GM10248 (cell line): ENCODE measurements at places on chromosomes 7 and 10.

DNA sequence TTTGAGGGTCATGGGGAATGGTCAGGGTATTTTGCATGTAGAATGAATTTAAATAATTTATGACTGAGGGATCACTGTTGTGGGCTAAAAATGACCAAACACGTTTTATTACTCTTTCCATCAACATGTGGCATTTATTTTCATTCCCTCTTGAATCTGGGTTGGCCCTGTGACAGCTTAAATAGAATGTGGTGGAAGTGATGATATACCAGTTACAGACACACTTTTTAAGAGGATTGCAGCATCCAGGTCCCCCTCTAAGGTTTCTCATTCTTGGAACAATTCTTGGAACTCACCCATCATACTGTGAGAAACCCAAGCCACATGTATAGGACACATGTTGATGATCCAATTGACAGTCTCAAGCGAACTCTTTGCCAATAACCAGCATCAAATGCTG, 272.4 kb downstream of the ETV1 start:
- DNase-seq: no peak

DNA sequence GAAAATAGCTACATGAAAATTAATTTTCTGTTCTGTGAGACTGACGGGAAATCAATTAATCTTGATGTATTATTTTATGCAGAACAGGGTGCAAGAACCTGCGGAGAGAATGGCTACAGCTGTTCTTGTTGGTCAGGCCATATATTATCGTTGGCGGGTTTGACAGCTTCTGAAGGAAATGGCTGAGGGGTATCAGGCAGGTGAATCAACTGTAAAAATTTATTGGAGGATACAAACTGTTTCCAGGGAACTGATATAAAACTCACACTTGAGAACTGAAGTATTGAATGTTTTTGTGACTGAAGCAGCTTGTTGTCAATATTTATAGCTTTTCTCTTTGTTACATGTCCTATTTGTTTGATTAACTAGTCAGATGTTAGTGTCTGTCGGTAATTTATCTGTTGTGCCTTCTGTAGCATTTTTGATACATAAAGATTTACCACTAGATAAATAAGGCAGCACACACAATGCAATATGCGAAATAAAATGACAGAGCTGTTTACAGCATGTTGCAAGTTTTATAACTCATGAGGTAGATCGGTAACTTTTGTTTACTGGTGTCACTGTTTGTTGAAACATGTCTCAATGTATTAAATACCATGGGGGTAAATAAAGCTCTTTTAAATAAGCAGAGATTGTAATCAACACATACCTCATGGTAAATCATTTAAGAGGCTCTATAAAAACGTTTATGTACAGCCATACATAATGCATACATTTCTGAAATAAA, 308.2 kb downstream of the LRMDA start:
- DNase-seq: no peak

DNA sequence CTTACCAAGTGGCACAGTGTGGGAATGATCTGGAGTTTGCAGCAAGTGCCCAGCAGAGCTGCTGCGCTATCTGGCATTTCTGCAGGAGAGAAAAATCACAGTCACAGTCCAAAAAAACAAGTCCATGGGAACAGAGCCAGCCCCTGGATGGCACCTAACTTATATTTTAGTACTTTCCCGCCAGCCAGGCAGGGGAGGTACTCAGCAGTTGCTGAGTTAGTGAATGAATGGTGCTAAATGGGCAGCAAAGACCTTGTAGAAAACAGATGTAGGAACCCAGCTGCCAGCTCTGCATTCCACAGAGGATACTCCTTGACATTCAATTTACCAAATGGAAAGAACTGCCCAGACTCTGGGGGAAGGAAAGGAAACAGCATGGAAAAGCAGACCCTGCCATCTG, 54.5 kb downstream of the GSDME start:
- no peak for DNase-seq

DNA sequence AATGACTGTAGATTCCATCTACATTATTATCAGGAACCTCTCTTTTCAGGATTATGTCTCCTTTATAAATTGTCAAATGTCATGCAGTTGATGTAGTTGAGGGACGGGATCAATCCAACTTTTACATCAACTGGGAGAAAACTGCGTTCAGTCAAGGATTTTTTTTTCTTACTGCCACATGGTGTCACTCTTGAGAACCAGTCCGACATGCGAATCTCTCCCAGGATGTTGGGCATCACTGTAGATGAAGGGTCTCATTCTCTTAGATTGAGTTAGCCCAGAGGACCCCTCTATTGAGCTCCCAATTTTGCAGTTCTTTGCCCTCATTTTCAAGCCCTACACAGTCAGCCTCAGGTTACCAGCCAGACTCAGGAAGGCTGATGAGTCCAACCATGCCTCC, 120.3 kb upstream of the PTPRZ1 start:
- no peak for DNase-seq

- no peak for DNase-seq
Observed at GRCh38 chr7:132577206-132578049, 1.2 kb upstream of the PLXNA4 start.
